ENCODE measurements at places on chromosomes 11 and 22.

GRCh38 chr11:123461164-123461563 lies 31.1 kb downstream of the GRAMD1B start:
- no peak for DNase-seq

- no peak for DNase-seq
These were observed 12.0 kb upstream of the PHLDA2 start for GRCh38 chr11:2940921-2941821.

DNA sequence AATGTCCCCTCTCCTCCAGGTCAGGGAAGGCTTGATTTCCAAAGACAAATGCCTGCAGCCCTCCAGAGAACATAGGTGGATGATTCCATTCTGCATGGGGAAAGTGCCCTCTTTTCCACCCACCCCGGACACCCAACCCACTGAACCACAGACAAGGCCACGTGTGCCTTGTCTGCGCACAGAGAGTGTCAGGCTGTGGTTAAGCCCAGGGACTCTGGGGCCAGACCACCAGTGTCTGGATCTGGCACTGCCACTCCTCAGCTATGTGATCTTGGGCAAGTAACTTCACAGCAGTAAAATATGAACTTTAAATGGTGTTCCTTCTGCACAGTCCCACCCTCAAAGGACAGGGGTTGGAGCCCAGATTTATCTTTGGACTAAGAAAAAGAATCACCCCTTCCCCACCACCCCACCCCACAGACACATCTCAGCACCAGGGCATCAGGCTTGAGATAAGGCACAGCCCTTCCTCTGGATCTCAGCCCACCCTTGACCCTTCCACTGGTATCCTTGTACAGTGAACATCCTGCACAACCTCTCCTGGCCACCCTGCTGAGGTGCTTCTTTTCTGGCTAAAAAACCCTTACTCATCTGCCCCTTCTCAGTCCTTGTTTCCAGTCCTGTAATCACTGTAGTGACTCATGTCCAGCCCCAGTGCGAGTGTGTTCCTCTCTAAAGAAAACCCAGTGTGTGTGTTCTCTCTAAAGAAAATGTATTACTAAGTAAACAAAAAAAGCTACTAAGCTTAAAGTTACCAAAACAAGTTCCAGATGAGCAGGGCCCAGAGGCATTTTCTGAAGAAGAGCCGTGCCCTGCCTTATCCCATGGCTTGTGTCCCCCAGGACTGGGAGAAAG lies 1.9 kb upstream of the PTGDR2 start:
- no peak for DNase-seq

- DNase-seq, result no peak
These were observed 497.2 kb downstream of the NTM start for GRCh38 chr11:131867457-131868257.

- DNase-seq, result peak; percentile 12
These were observed 147.3 kb downstream of the FEZ1 start for GRCh38 chr11:125348674-125349309.

- no peak for DNase-seq
These were observed 22.9 kb downstream of the STX3 start for GRCh38 chr11:59778122-59778521.

GRCh38 chr11:120133216-120134105 lies 4.5 kb downstream of the TRIM29 start:
- DNase-seq, result no peak

- no peak for DNase-seq
These were observed 9.5 kb downstream of the HARBI1 start for GRCh38 chr11:46607516-46607915.

- no peak for DNase-seq
These were observed 15.3 kb upstream of the BID start for GRCh38 chr22:17789379-17790200.

- no peak for DNase-seq
These were observed 8.7 kb upstream of the MS4A4E start for GRCh38 chr11:60251485-60252212.

- DNase-seq, result no peak
These were observed 149.6 kb downstream of the CRYBB2 start for GRCh38 chr22:25369041-25369440.

DNA sequence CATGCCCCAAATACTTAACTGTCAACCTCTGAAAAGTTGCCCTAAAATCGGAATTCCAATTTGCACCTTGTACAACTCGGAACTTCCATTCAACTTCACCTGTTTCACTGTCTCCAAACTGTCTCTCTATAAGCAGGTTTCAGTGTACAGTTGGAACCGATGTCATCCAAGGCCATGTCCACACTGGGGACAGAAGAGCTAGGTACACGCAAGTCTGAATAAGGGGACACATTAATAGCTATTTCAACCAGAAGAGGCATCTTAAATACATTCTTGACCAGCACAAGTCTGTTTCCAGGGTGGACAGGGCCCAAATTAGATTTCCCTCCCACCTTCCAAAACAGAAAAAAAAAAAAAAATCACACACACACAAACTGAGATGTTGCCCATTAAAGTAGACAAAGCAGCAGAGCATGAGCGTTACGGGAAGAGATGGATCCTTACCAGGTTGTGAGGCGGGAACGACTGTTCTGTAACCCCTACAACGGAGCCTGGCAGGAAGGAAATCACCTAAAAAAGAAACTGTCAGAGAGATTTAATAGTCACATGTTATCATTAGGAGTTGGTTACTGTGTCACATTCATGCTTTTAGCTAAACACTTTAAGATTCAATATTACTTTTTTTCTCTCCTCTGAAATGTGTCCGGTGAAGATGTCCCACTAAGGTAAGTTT lies 1.7 kb downstream of the CREBZF start:
- DNase-seq, result no peak

- DNase-seq, result peak; percentile 99
These were observed at the start of gene CCDC85B for GRCh38 chr11:65890324-65891218. TSS of gene CCDC85B (plus strand) at chr11:65890673. CDS start at chr11:65890784, 111 bp downstream.

DNA sequence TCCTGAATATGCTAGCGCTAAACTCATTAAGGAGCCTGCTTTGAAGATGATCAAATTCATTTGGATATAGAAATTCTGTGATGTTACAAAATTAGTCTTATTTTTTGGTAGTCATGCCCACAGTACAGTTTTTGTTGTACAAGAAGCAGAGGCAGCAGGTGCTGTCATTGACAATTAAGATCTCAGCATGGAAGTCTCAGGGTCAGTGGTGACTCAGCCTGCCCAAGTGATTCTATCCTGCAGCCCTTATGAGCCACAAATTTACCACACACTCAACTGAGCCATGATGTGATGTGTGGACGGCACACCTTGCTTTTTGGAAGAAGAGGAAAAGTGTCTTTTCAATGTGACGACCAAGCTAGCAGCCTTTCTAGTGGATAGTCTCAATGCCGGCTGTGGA lies 153.6 kb upstream of the SORL1-AS1 start:
- no peak for DNase-seq
